ENCODE measurements at places on chromosomes 12 and 14.
A peak's percentile ranks its signal among the peaks of the same experiment; 100 is the strongest.

DNA sequence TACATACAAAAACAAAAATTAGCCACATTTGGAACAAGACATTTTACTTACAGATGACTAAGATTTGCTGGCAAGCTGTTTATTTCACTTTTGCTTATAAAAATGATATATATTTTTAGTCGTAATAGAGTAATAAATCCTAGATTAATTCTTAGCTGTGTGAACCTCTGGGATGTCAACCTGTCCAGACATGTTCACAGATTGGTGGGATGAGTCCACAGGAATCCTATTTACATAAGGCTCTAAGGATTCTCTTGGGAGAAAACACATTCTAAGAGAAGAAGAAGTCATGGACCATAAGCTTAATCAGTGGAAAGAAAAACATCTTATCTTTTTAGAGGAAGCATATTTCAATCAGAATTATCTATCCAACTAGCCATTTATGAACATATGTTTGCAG, 797.4 kb downstream of the C12orf50 start:
- no peak for DNase-seq

DNA sequence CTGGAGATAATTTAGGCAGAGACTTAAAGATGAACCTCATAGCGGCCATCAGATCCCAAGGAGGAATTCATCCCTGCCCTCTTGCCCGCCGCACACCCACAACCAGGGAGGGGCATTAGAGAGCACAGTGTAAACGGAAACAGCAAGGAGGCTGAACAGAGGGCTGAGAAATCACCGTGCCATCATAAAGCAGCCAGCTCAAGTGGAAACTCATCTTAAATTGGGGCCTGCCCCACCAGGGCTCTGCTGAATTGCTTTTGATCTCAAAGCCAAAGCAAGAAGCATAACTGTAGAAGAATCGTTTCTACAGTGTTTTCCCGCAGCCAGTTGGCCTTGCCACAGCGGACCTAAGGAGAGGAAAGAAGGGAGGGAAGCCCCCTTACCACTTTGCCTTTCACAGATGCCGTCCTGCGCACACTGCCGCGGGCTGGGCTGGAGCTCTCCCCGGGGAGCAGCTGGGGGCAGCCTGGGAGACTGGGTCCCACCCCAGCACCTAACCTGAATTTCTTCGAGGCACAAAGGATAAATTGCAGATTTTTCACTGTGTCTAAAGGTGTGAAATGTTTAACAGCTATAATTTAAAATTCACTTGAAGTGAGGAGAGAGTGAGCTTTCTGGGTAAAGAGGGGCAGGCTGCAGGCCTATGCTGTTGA, 51.8 kb upstream of the MMP17 start:
- no peak for DNase-seq

DNA sequence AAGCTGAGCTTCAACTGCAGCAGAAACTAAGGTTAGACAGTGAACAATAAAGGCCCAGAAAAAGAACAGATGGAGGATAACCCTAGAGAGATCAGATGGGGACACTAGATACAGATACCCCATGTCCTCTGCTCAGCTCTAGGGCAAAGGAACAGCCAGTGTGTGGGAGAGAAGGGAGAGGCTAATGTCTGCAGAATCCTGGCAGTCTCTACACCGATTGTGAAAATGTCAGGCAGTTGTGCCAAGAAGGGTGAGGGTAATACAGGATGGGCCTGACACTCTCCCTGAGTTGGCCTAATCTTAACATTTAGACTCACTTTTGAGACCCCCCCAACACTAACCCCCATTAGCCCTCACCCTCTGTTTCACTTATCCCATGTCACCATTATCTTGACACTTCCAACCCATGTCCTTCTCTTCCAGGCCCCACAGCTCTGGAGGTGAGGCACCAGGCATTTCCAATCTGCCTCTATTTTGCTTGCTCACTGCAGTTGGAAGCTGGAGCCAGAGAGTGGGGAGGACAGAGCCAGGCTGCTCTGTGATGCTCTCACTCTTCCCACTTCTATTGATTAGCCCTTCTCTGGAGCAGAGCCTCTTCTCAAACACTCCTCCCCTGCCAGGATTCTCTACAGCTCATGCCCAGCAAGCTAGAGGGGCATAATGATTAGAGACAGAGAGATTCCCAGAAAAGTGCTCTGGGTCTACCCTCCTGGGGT, 3.0 kb upstream of the BLOC1S1 start:
- no peak for DNase-seq

GRCh38 chr12:69157023-69157655, 82.2 kb upstream of the CPSF6 start:
- DNase-seq = peak; percentile 78

GRCh38 chr12:88638966-88639760, 58.9 kb upstream of the KITLG start:
- DNase-seq = no peak

- DNase-seq = no peak
These were observed 4.8 kb upstream of the RPS6KA5 start for GRCh38 chr14:91065266-91065665.

DNA sequence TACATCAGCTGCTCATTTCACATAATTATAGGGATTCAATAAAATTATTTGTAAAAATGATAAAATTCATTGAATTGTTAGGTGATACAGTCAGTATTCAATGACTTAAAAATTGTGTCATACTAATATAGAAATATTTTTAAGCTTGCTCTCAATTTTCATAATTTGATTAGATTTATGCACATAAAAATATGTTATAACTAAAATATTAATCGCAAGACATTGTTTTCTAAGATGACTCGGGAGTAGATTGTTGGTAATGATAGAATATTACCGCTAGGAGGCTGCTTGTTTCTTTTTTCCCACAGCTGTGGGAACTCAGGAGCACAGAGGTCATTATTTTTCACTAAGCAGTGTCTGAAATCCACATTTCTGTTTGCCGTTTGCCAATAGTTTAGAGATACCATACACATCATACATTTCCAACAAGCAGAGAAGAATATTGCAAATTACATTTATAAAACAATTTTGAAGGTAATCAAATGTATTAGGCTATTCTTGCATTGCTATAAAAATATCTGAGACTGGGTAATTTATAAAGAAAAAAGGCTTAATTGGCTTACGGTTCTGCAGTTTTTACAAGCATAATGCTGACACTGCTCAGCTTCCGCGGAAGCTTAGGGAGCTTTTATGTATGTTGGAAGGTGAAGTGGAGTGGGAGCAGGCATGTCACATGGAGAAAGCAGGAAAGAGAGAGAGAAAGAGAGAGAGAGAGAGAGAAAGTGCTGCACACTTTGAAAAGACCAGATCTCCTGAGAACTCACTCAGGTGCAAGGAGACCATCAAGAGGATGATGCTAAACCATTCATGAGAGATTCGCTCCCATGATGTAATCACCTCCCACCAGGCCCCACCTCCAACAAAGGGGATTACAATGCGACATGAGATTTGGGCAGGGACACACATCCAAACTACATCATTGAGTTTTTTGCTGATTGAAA, 9.2 kb downstream of the CD69 start:
- peak; percentile 69 for DNase-seq

DNA sequence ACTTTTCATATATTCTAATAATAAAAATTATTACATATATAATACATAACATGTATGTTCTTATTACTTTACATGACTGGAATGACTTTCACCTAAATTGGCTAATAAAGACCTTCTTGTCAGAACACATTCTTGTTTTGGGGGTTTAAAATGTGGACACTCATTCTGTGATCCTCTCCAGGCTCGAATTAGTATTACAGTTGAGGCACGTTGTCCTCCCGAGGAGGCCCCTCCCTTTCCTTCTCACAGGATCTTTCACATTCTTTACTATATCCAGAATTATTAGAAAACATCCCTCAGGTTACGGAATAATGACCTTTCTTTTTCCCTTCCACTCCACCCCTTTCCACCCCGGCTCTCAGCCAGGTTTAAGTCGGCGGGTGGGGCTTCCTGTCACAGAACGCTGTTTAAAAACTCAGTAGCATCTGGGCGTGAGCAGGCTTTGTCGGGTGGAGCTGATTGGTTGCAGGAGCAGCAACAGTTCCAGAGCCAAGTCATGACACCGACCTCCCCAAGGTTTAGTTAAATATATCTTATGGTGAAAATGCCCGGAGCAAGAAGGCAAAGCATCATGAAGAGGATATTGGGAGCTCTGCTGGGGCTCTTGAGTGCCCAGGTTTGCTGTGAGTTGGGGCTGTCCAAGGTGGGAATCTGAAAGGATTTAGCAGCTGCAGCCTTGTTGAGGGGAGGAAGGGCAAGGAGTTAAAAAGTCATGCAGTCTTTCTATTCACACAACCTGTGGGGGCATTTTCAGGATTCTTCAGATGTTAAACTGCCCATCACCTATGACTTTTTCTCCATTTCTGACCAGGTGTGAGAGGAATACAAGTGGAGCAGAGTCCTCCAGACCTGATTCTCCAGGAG, 396.7 kb upstream of the OR4E1 start:
- DNase-seq = peak; percentile 62

GRCh38 chr12:119869720-119870119, 7.4 kb downstream of the CIT start:
- DNase-seq = no peak

- DNase-seq = no peak
These were observed 54.8 kb upstream of the RASSF8 start for GRCh38 chr12:25903603-25904245.

GRCh38 chr12:109617491-109617890, 43.9 kb downstream of the MVK start:
- no peak for DNase-seq

DNA sequence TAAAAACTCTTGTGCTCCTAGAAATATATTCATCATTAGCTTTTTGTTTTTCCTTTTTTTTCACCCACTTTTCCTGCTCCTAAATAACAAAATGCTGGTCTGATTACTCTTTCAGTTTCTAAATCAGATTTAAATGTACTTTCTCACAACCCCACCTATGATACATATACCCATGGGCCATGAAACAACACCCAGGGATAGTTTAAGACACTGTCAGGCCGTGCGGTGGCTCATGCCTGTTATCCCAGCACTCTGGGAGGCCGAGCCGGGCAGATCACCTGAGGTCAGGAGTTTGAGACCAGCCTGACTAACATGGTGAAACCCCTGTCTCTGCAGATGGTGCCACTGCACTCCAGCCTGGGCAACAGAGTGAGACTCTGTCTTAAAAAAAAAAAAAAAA, 1.6 kb upstream of the NUMB start:
- DNase-seq = no peak

GRCh38 chr12:124411953-124412645, 117.2 kb downstream of the RFLNA start:
- no peak for DNase-seq

- DNase-seq = no peak
These were observed 43.9 kb upstream of the GNPNAT1 start for GRCh38 chr14:52835122-52835903.

DNA sequence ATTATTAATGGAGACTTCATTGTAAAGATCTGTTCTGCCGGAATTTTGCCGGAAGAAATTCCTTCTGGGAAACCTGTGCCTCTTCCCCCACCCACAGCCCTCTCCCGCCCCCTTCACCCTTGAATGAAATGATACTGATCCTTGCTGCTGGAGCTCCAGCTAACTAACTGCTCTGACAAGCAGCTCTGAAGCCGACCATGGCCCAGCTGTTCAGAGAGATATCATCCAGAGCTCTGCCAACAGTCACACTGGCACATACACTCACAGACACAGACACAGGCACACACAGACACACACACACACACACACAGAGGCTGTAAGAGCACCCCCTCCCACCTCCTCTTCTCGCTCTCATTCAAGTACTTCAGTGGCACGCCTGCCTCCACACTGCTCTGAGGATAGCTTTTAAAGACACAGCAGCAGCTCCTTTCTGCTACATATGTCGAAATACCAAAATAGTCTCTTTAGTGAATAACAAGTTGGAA, 88.6 kb downstream of the R3HDM2 start:
- no peak for DNase-seq

GRCh38 chr12:51862947-51863346, 14.4 kb upstream of the FIGNL2 start:
- DNase-seq = no peak

DNA sequence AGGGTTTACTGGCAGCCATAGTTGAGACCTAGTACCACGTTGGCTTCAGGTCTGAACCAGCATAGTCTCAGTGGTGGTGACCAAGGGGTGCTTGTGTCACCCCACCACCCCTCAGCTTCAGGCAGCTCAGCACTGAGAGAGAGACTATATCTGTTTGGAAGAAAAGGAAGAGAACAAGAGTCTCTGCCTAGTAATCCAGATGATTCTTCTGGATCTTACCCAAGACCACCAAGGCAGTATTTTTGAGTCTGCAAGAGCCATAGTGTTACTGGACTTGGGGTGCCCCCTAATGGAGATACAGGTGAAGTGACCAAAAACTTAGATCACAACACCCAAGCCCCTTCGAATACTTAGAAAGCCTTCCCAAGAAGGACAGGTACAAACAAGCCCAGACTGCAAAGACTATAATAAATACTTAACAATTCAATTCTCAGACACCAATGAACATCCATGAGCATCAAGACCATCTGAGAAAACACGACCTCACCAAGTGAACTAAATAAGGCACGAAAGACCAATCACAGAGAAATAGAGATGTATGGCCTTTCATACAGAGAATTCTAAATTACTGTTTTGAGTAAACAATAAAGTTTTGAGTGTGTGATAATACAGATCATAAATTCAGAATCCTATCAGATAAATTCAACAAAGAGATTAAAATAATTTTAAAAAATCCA, 107.0 kb downstream of the HELB start:
- peak; percentile 50 for DNase-seq

GRCh38 chr14:80211153-80212022, at the start of gene DIO2:
TSS of gene DIO2 (minus strand) at chr14:80211504. CDS start at chr14:80211472, 32 bp downstream.
- no peak for DNase-seq

DNA sequence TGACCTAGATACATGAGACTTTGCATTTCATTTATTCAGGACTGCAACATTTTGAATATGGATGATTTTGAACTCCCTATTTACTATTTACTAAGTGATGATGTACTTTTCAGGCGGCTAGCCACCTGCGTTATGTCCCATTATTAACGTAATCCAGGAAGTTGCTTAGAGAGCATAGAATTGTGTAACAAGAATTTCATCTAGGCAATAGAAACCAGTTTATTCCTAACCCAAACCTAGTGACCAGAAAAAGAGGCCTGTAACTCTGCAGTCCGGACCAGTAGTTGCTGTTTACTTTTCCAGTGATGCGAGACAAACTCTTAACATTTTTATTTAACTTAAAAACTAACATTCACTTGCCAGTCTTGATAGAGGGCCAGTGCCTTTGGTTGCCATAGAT, 12.3 kb downstream of the NUDT4 start:
- no peak for DNase-seq

GRCh38 chr12:22728987-22729386, 104.0 kb downstream of the ETNK1 start:
- no peak for DNase-seq

- DNase-seq = no peak
These were observed 12.4 kb upstream of the EVL start for GRCh38 chr14:100052819-100053218.

All from CD8-positive, alpha-beta T cell (primary cell).